Hippocampal formation (tissue), 2 donors: ENCODE measurements at places on chromosomes 13 and 19.
A peak's percentile ranks its signal among the peaks of the same experiment; 100 is the strongest.

- DNase-seq, result no peak
Observed at GRCh38 chr13:46654951-46655350, 102.0 kb downstream of the LRCH1 start.

DNA sequence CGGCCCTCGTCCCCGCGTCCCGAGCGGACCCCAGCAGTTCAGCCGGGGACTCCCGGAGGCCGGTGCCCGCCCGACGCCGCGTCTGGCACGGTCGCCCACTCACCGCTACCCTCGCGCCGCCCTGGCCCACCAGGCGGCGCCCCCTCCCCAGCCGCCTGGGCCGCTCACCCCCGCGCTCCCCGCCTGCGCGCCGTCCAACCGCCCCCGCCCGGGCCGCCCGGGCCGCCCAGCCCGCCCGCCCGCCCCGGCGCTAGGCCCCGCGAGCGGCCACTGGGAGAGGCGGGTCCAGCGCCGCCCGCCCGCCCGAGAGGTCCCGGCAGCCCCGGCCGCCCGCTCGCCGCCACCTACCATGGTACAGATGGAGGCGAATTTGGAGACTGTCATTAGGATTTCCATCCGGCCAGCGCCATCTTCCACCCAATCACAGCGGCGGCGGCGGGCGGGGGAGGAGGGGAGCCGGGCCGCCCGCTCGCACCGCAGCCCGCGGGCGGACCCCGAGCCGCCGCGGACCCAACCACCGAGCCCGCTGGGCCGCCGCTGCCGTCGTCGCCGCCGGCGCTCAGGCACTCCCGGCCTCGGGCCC lies at the start of gene USP12:
Gene USP12 (minus strand): TSS at position 568 of the 583 bp plus-strand sequence. CDS start 172 bp downstream, at position 396.
- DNase-seq, result no peak

DNA sequence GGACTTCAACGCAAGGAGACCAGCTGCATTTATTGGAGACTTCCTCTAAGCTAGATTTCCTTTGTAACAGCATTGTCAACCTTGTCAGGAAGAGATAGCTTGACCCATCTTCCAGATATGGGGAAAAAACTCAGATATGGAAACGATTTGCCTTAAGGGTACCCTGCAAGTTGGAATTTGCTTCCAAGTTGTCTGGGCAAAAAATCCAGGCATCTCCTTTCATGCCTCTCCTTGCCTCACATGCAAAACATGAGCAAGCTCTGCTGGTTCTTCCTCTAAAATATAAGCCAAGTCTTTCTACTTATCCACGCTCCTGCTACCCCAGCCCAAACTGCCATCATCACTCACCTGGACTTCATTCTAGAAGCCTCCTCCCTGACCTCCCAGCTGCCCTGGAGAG lies 6.4 kb upstream of the DNMT1 start:
- DNase-seq, result no peak

DNA sequence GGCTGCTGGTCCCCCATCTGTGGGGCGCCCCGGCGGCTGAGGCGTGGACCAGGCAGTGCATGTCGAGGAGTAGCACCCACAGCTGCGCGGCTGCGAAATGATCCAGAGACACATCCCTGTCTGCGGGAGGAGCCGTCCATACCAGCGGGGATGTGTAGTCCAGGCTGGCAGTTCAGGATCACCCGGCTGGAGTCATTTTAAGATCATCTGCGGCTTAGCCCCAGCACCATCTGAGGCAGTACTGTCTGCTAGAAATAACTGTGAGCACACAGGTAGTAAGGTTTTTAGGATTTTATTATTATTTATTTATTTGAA lies 3.1 kb downstream of the ADAT3 start:
- DNase-seq, result no peak

DNA sequence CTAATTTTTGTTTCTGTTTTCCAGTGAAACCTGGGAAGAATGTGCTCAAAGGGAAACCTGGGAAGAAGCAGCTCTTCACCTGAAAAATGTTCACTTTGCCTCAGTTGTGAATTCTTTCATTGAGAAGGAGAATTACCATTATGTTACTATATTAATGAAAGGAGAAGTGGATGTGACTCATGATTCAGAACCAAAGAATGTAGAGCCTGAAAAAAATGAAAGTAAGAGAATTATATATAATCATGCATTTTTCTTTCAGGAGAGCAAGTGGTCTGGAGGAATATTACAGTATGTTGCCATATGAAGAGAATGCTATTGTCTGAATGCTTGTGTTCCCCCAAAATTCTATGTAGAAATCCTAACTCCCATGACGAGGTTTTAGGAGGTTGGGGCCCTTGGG lies 3.4 kb downstream of the NUDT15 start:
- DNase-seq, result no peak

DNA sequence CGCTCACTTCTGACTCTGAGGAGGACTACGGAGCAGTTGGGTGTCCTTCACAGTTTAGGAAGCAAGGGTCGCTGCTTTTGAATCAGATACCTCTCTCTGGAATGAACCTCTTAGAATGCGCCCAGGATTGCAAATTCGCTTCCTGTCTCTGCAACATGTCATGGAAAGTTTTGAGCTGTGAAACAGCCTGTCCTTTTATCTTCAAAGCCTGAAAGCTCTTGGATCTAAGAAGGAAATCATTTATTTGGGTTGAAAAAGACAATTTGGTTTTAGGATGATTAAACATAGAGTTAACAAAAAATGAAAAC lies 134.1 kb downstream of the KATNAL1 start:
- DNase-seq, result no peak

DNA sequence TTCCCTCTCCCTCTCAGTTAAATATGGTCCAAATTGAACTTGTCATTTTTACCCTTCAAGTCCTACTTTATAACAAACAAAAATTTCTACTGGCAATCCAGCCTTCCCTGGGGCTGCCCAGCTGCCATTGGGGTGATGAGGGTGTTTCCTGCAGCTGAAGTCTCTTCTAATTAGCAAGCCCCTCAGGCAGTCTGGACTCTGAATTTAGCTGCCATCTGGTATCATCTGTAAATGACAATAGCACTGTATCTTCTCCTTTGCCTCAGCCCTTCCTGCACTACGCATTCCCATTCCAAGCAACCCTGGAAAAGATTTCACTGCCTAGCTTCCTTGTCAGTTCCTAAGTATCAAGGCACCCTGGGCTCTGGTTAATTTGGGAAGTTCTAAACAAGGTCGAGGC lies 331.1 kb upstream of the KLF12 start:
- DNase-seq, result no peak

DNA sequence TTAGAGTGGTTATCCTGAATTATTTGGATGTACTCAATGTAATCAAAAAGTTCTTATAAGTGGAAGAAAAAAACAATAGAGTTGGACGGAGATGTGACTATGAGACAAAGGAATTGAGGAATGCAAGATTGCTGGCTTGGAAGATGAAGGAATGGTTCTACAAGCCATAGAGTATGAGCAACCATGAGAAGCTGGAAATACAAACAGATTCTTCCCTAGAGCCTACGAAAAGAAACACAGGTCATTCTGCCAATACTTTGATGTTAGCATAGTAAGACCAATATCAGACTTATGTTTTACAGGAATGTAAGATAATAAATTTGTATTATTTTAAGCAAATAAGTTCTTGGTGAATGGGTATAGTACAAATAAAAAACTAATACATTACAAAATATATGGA lies 249.2 kb downstream of the DIAPH3 start:
- DNase-seq, result no peak

DNA sequence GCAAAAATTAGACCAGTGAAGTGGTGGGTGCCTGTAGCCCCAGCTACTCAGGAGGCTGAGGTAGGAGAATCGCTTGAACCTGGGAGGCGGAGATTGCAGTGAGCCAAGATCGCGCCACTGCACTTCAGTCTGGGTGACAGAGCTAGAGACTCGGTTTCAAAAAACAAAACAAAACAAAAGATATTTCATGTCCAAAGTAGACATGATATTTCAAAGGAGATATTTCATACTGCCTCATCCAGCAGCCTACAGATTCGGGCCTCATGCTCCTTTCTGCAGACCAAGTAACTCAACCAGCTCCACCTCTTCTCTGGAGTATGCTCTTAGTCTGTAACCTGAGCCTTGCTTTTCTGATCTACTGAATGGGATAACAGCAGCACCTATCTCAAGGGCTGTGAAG lies 15.0 kb downstream of the ZC3H4 start:
- no peak for DNase-seq

DNA sequence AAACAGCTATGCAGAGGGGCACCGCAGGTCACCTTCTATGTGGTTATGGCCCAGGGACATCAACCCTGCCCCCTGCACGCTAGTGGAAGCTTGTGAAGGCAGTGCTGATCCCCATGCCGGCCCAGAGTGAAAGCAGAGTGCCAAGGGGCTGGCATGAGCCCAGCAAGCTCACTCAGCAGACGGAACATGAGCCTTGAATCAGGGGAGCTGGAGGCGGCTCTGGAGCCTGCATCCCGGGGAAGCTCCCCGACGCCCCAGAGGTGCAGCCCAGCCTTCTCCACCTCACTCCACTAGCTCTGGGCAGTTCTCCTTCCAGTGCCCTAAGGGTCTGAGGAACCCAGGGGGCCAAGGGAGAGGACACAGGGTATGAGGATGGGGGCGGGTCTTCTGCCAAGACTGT lies 19.0 kb upstream of the ISYNA1 start:
- DNase-seq, result peak; percentile 27

- DNase-seq, result no peak
Observed at GRCh38 chr19:42196011-42197001, 21.2 kb downstream of the DEDD2 start.

DNA sequence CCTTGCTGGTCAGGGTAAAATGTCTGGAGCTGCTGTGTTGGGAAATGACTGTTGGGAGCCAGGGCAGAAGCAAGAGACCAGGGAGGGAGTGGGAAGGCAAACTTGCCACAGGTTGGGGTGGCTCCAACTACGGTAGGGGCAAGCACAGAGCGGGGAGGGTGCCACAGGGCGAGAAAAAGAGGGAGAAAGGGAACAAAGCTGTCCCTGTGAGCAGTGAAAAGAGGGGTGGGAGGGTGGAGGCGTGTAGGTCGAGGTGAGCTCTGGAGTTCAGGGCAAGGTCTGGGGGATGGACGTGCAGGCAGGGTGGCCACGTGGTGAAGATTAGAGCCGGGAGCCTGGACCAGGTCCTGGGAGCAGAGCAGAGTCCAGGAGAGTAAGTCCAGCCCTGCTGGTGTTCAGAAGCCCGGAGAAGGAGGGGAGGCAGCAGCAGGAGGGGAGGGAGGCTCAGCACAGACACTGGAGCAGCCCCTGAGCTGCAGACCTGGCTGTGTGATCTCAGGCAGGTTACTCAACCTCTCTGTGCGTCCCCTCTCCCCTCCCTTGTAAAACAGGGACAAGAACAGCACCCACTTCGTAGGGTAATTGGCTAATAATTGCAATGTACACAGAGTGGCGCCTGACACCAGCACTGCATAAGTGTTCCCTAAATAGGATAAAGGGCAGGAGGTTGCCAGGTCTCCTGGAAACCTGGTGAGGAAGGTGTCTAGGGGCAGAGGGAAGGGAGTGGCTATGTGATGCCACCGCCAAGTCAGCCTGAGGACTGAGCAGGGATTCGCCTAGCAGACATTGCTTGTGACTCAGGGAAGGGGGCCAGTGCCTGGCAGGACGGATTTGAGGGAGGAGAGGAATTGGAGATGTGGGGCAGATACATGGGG lies 3.2 kb upstream of the POLR2E start:
- no peak for DNase-seq

DNA sequence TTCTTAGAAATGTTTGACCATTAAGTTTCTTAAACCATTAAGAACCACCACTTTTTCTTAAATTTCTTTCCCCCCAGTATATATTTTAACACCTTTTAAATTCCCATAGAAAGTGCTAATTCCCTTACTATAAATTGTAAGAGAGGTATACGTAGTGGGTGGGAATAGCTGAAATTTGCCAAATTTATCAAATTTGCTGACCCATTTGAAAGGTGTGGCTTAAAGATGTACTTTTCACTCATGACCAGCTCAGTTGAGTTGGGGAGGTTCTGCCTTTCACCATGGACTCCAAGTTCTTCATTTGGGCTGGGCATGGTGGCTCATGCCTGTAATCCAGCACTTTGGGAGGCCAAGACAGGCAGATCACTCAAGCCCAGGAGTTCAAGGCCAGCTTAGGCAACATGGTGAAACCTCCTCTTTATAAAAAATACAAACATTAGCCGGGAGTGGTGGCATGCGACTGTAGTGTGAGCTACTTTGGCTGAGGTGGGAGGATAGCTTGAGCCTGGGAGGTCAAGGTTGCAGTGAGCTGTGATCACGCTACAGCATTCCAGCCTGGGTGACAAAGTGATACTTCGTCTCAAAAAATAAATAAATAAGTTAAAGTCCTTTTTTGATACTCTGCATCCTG lies 133.2 kb downstream of the MRPL57 start:
- no peak for DNase-seq

- no peak for DNase-seq
Observed at GRCh38 chr13:105048677-105049076, 1486.8 kb downstream of the EFNB2 start.

DNA sequence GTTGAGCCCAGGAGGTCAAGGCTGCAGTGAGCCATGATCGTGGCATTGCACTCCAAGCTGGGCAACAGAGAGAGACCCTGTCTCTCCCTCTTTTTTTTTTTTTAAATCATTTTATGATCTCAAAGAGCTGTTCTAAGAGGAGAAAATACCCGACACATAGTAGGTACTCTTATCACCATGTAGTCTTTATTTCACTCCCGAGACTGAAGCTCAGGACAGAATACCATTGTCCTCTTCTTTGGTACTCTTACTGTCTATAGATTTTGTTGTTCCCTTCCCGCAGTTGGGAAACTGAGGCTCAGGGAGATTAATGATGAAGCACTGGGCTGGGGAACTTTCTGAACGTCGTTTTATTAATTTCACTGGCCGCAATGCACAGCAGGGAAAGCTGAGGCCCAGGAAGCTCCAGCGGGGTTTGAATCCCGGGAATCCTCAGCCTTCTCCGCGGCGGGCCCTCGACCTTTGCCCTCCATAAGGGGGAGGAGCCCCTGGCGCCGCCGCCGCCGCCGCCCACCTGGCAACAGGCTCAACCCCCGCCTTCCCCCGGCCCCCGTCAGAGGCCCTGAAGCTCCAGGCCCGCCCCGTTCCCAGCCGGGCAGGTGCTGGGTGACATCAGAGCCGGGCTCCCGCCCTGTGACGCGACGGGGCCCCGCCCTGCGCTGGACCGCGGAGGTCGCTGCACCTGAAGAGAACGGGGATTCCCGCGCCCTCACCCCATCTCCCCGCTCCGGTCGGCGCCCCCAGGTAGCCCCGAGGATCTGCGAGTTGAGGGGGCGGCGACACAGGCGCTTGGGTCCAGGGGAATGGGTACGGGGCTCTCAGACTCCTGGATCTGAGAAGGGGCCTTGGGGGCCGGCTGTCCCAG lies 1.6 kb downstream of the MYH14 start:
- no peak for DNase-seq
